ENCODE measurements at places on chromosomes 12 and 14. TPM values are rescaled to one million over a fixed set of nuclear protein-coding genes. Genes with fewer than 3 reads are reported as not detected.

- DNase-seq: no peak
- no peaks in the 10 kb centered on the region for H3K36me3 ChIP-seq
Observed at GRCh38 chr12:62016021-62016420, 244.2 kb upstream of the USP15 start.

GRCh38 chr12:69435644-69436043, 34.5 kb upstream of the FRS2 start:
- no peak overlapping the region for H3K27ac ChIP-seq
- H3K4me3 ChIP-seq: no peak overlapping the region
- H3K36me3 ChIP-seq: no peaks in the 10 kb centered on the region
- no peaks in the 10 kb centered on the region for H3K27me3 ChIP-seq
- peaks cover 16% of the 10 kb centered on the region for H3K4me1 ChIP-seq

DNA sequence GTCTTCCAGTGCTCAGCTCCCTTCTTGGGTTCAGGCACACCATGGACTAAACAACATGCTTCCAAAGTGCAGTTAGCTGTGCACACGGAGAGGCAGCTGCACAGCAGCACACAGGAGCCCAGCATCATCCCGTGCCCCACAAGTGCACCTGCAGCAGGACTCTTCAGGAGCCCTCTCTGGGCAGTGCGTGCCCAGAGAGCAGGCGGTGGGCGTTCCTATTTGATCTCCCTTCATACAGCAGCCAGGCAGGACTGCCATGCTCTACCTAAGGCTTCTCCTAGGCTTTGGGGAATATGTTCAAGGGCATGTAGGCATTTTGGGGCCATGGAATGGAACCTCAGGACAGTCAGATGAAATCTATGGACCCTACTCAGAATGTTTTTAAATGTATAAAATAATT, 35.5 kb downstream of the ANO2 start:
- no peak for DNase-seq
- peaks cover 8% of the 10 kb centered on the region for H3K4me1 ChIP-seq
- peaks cover 65% of the 10 kb centered on the region for H3K27me3 ChIP-seq
- H3K4me3 ChIP-seq: no peak overlapping the region
- peaks cover 7% of the 10 kb centered on the region for H3K36me3 ChIP-seq
- no peak overlapping the region for H3K27ac ChIP-seq

GRCh38 chr14:71918955-71919354, 13.3 kb upstream of the RGS6 start:
- no peaks in the 10 kb centered on the region for H3K27me3 ChIP-seq
- H3K27ac ChIP-seq: no peak overlapping the region
- no peaks in the 10 kb centered on the region for H3K4me1 ChIP-seq
- DNase-seq: no peak

GRCh38 chr14:24984846-24985589, 64.9 kb downstream of the STXBP6 start:
- no peak overlapping the region for H3K4me3 ChIP-seq
- no peaks in the 10 kb centered on the region for H3K27me3 ChIP-seq
- H3K36me3 ChIP-seq: peaks cover 14% of the 10 kb centered on the region
- H3K4me1 ChIP-seq: peaks cover 50% of the 10 kb centered on the region

The HRK gene
- total RNA-seq: 0.77 TPM

The MRPS35 gene
- total RNA-seq: 61.4 TPM

The AVPR1A gene
- 1.3 TPM for total RNA-seq

The FRMD6 gene
- 7.7 TPM for total RNA-seq
